ENCODE measurements at places on chromosomes 4 and X.

GRCh38 chr4:74038425-74039314, at the start of gene CXCL3:
CXCL3 (minus strand) TSS chr4:74038689; CDS start chr4:74038611, 78 bp downstream.
- peak; percentile 80 for DNase-seq

DNA sequence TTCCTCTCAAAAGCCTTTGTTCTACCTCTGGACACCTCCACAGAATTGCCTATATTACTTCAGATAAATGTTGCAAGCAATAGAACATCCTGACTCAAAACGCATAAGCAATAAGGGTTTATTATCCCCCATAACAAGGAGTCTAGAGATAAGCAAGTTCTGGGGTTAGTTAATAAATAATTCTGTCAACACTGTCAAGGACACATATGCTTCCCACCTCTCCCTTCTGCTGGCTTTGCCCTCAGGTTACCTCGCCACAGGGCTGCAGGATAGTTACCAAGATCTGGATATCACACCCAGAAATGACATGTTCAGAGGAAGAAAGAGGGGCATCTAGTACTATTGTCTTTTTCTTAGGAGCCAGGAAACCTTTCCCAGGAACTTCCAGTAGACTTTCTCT, 14.0 kb upstream of the DUSP21 start:
- DNase-seq: no peak

- DNase-seq: no peak
Measured at GRCh38 chrX:76893930-76894329, 466.4 kb downstream of the MAGEE1 start.

- DNase-seq: no peak
Measured at GRCh38 chrX:11641349-11642065, 24.2 kb downstream of the ARHGAP6 start.

GRCh38 chrX:39648548-39649254, 449.1 kb downstream of the BCOR start:
- DNase-seq: no peak
